ENCODE measurements at places on chromosomes 16 and 17. TPM values are rescaled to one million over a fixed set of nuclear protein-coding genes. Genes with fewer than 3 reads are reported as not detected.

- no peak for DNase-seq
These were observed 12.1 kb downstream of the ATP2C2 start for GRCh38 chr16:84380405-84380804.

Gene ZG16B
- total RNA-seq, result not detected

- no peak for DNase-seq
These were observed 338.9 kb upstream of the C16orf82 start for GRCh38 chr16:26727848-26728247.

Gene UTS2R
- total RNA-seq, result not detected

GRCh38 chr16:70378869-70379493, 32.3 kb downstream of the DDX19A start:
- no peak for DNase-seq

- DNase-seq, result no peak
These were observed 55.5 kb downstream of the SNX11 start for GRCh38 chr17:48162946-48163506.

Gene ACE
- total RNA-seq, result 1.4 TPM

- no peak for DNase-seq
These were observed 61.3 kb upstream of the BRD7 start for GRCh38 chr16:50430076-50430475.

DNA sequence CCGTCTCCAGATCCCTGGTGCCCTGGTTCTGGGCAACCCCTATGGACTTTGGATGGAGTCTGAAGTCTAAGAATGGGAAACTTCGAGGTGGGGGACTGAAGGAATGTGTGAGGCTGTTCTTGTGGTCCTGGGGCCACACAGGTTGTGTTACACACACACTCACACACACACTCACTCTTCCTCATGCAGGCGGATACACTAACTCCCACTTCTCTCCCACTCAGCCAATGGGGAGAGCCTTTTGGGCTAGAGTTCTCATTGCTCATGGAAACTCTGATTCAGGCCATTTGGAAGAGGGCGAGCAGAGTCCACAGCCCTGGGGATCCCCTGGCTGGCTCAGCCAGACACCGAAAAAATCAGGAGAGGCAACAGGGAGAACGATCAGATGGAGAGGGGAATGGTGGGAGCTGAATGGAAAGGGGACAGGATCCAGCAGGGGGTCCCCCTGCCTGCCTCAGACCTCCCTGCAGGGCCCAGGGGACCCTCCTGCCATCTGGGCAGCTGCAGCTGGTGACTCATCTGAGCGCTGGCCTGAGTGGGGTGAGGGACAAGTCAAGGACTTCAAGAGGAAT, 9.1 kb downstream of the IGFBP4 start:
- DNase-seq, result no peak

- peak; percentile 36 for DNase-seq
These were observed 16.5 kb downstream of the KATNIP start for GRCh38 chr16:27566417-27566816.

Gene CACNG5
- 1.1 TPM for total RNA-seq

Gene PRR29
- not detected for total RNA-seq

DNA sequence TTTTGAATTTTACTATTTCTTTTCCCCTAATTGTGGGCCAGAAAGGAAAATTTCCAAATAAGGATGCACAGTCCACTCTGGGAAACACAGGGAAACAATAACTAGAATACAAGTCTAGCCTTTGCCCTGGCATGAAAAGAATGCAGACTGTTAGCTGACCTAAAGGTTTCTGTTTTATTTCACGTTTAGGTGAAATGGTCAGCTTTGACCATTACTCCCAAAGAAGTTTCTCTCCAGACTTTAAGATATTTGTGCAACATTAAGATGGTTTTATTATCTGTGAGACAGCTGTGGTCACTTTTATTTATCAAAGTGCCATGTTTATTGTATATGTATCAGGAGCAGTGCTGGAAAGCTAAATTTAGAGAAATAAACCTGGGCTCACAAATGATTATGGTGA, 163.9 kb downstream of the SPECC1 start:
- DNase-seq, result no peak

GRCh38 chr17:76893623-76894334, 25.6 kb downstream of the MGAT5B start:
- DNase-seq, result no peak

DNA sequence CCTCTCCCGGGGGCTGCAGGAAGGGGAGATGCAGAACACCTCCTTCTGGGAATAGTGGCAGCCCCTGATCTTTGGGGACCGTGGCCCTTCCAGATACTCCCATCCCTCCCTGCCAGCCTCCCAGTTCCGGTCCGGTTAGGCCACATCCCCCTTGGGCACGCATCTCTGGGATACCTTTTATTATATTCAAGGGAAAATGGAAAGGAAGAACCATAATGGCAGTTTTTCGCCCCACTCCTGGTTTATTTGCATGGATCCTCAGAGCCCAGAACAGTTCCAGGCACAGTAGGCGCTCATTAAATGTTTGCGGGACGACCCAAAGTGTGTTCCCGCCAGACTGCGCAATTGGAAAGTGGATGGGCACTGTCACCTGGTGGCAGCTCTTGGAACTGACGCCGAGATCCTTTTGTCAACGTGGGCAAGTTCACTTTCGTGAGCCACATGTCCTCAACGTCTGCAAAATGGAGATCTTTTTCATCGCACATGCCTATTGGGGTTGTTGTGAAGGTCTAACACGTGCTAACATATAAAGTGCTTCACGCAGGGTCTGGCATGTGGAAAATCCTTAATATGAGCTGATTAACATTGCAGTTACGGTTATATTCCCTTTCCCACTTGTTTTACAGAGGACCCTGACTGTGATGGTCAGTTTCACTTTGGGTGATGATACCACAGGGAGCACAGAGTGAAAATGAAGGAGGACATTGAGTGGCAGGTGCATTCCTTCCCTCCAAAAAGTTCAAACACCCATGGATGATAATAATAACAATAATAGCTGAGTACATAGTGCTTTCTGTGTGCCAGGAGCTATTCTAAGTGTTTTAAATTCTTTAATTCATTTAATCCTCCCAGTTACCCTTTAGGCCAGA, 1.7 kb upstream of the GPRC5B start:
- DNase-seq, result peak; percentile 86

DNA sequence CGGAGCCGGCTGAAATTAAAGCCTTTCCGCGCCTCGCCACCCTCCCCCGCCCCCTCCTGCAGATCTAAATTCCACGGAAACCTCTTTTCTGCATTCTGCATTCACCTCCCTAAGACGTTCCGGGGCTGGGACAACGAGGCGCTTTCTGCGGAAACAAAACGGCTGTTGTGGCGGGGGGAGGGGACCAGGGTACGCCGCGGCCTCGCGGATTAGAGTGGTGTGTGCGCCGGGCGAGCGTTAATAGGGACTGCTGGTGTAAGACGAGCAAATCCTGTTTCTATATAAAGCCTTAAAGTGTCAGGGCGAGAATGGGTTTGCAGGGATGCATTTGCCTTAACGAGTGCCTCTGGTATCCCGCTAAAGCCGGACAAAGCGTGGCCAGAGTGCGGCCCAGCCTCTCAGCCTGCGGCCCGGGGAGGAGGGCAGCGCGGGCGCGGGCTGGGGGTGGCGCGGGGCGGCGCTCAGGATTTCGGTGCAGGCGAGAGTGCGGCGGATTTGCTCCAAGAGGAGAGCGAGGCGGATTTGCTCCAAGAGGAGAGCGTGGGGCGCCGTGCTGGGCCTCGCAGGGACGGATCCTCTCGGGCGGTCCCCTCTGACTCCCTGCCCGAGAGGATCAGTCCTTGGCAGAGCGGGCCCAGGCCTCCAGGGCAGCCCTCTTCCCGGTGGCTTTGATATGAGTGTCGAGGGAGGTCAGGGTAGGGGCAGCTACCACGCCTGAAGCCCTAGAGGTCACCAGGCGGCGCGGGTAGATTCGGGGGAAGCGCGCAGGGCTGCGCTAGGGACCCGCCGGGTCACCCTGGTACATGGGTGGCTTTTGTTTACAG, 5.1 kb downstream of the BAHCC1 start:
- DNase-seq, result no peak

GRCh38 chr16:74474416-74474815, 53.1 kb upstream of the CLEC18B start:
- DNase-seq, result no peak

DNA sequence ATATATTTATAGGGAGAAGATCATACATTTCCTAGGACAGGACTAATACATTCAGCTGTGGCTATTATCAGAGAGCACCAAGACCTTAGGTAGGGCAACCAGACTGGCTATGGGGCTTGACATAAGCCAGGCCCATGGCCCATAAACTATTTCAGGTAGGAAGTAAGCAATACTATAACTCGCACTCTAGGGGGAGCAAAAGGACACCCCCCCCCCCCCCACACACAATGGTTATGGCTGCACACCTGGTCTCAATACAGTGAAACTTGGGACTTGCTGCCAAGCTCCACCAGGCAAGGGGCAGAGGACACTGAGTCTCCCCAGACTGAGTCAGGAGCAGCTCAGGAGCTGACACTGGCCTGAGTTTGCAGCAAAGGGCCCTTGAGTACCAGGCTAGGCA, 348.9 kb upstream of the ASIC2 start:
- no peak for DNase-seq

GRCh38 chr17:29615048-29615385, 7.7 kb downstream of the CORO6 start:
- DNase-seq, result no peak

DNA sequence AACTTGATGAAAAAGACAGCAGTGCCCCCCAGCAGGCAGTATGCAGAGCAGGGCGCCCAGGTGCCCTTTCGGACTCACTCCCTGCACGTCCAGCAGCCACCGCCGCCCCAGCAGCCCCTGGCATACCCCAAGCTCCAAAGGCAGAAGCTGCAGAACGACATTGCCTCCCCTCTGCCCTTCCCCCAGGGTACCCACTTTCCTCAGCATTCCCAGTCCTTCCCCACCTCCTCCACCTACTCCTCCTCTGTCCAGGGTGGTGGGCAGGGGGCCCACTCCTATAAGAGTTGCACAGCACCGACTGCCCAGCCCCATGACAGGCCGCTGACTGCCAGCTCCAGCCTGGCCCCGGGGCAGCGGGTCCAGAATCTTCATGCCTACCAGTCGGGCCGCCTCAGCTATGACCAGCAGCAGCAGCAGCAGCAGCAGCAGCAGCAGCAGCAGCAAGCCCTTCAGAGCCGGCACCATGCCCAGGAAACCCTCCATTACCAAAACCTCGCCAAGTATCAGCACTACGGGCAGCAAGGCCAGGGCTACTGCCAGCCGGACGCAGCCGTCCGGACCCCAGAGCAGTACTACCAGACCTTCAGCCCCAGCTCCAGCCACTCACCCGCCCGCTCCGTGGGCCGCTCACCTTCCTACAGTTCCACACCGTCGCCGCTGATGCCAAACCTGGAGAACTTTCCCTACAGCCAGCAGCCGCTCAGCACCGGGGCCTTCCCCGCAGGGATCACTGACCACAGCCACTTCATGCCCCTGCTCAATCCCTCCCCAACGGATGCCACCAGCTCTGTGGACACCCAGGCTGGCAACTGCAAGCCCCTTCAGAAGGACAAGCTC, 43.2 kb downstream of the SREBF1 start:
- no peak for DNase-seq

DNA sequence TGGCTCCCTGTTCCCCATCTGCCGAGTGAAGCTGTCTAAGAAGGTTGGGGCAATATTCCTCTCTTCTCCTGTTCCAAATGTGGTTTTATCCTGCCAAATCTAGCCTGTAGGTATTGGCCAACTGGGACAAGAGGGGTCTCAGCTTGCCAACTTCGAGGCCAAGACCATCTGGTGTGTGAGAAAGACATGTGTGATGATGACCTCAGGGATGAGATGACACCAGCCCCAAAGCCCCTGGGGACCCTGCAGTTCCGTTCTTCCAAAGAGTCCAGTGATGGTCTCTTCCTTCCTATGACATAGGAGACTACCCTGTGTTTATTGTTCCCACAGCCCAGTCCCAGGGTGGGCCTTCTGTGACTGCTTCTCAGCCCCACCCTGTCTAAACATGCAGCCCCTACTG, 34.8 kb upstream of the ADAMTS18 start:
- DNase-seq, result no peak

- DNase-seq, result no peak
These were observed 43.9 kb downstream of the CCT6B start for GRCh38 chr17:34917381-34917780.

- DNase-seq, result no peak
These were observed 105.8 kb upstream of the ADAMTS18 start for GRCh38 chr16:77540646-77541045.

- no peak for DNase-seq
These were observed 33.1 kb downstream of the TRPV2 start for GRCh38 chr17:16448490-16448889.

DNA sequence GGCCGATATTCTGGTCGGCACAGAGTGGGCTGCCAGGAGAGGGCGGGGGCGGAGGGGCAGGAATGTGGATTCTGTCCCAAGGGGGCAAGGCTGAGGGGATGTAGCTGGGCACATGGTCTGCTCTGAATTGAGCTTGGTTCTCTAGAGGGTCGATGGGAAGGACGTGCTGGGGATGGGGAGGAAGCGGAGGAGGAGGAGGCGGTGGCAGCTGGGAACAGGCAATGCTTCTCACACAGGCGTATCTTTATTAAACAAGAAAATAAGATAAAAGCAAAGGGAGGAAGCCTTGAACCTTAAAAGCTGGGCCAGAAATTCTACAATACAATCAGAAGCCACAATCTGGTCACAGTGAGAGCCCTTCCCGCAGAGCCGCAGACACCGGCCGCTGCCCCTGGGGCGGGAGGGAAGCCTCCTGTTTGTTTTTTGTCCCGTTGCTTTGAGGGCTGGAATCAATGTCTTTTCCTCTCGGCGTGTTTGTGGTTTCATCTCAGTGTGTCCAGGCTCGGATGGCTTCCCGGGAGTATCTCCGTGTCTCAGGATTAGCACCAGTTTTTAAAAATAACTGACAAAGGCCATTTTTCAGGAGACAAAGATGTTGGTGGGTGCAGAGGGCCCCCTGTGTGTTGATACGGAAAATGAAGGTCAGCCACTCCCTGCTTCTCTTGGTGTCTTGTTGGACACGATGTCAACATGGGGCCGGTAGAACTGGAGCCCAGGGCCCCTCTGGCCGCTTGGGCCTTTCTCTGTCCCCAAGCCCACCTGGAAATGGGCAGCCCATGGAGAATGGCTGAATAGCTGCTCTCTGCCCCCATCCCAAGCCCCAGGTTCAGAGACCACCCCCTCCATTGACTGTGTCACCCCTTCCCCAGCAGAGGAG, 12.3 kb upstream of the SLC7A5 start:
- DNase-seq, result no peak

Gene SLC5A11
- not detected for total RNA-seq

Gene MINK1
- total RNA-seq, result 17.1 TPM

DNA sequence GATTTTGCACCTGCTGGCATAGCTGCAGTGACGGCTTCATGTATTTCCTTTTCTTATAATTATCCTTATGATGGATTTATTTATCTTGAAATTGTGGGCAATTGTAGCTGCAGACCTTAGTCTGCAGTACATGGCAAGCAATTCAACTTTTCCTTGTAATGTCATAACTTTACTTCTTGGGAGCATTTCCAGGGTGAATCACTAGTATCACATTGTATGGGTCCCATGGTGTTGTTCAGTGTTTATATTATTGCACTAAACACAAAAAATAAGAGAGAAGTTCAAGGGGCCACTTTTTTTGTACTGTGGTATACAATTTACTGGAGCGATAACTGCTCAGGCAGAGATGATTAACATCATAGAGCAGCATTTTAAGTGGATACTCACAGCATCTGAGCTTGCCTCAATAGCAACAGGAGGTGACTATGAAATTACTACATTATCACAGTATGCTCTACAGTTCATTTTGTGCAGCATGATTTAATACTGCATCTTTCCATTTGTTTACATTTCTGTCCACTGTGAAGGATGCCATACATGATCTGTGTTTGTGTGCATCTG, 169.5 kb downstream of the STX8 start:
- DNase-seq, result no peak

- no peak for DNase-seq
These were observed 121.3 kb downstream of the RAB11FIP4 start for GRCh38 chr17:31512796-31513195.

Measured in sigmoid colon (tissue), 7 donors.